ENCODE measurements at places on chromosomes 4 and X.
A peak's percentile ranks its signal among the peaks of the same experiment; 100 is the strongest.

DNA sequence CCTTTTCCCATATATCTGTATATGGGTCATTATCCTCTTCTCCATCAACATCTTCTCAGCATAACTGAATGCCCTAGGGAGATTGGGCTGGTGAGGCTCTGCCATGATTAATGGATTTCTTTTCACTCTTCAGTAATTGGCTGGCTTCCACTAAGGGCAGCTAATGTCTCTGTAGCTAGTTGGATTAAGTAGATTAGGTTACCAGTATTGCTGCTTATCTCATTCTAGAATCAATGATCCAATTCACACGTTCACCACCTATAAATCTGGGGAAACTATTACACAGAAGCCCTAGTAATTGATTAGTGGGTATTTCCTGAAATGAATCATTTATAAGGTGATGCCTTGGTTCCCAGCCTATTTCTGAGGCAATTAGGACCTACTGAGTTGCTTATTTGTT is 94.8 kb downstream of the KDR start:
- DNase-seq, result no peak

DNA sequence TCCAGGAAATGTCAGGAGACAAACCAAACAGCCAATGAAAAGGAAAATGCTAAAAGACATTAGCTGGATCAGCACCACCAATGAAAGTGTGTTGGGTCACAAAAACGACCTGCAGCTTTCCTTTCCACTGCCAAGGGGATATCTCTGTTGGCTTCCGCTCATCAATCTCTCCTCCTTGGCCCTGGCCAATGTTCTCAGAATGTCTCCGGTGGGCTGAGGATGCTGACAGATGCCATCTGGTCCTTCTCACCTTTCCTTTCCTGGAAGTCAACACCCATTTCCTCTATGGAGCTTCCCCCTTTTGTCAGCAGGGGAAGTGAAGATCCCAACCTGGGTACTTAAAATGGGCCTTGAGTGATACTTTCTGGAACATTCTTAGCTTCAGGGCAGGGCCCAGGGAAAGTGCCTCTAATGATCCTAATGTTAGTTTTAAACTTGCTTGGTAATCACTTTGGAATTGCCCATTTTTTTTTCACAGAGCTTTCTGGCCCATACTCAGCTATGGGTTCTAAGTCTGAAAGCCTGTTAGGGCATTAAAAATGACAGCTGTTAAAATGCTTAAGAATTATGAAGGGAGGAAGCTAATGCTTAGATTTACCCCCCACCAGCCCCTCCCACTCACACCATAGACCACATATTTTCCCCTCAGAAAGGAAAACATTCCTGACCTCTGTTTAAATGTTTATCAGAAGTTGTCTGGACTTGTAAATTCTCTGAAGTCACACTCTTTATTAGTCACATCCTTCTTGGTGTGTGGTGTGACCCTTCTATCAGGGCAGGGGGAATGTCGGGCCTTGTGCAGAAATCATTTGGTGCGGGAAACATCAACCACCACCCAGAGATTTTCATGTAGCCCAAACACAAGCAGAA is 29.2 kb downstream of the IGFBP7 start:
- no peak for DNase-seq

DNA sequence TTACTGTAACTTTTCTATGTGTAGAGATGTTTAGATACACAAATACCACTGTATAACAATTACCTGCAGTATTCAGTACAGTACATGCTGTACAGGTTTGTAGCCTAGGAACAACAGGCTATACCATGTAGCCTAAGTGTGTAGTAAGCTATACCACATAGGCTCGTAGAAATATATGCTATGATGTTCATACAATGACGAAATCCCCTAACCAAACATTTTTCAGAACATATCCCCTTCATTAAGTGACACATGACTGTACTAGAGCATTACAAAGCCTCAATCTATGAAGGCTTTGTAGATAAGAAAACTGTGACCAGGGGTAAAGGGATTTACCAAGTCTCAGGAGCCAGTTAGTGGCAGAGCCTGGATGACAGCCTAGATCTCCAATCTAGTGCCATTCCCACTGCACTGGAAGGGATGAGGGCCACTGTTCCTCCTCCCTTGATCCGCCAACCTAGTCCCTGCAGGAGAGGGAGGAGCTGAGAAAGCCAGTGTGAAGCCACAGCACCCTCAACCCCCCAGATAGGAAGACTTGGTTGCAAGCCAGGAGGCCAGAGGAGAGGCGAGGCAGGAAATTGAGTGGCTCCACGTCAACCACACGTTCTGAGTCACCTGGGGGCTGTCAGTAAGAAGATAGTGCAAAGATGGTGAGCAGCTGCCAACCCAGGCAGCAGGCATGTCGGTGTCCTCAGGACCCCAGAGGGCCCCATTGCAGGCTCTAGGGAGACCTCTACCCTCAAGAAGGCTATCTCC is 227.7 kb downstream of the BCOR start:
- DNase-seq, result no peak

DNA sequence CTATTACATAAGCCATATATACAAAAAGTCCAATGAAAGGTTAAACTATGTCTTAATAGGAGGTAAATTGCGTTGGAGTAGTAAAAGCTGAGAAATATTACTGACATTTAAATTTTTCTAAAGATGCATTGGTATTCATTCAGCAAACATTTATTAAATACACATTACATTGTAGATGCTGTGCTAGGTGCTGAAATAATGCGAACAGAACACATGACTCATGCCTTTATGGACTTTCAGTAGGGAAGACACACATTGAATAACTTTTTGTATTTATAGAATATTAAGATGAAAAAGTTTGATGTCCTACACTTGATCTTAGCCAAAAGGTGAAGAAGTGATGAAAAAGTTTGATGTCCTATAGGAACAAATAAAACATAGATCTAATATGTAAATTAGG is 871.1 kb upstream of the SLIT2 start:
- no peak for DNase-seq

DNA sequence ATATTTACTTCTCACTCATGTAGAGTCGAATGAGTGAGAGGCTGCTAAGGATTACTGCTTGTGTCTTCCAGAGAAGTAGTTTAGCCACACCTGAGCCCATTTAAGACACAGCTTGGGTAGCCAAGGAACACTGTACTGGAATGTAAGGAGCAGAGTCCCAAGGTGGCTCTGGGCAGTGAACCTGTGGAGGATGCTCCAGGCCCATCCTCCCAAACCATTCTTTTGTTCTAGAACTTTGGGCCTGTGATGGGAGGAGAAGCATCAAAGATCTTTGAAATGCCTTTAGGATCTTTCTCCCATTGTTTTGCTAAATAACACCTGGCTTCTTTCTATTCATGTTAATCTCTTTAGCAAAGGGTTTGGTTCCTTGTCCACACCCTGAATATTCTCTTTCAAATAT is 162.2 kb downstream of the KLHL4 start:
- DNase-seq, result no peak

DNA sequence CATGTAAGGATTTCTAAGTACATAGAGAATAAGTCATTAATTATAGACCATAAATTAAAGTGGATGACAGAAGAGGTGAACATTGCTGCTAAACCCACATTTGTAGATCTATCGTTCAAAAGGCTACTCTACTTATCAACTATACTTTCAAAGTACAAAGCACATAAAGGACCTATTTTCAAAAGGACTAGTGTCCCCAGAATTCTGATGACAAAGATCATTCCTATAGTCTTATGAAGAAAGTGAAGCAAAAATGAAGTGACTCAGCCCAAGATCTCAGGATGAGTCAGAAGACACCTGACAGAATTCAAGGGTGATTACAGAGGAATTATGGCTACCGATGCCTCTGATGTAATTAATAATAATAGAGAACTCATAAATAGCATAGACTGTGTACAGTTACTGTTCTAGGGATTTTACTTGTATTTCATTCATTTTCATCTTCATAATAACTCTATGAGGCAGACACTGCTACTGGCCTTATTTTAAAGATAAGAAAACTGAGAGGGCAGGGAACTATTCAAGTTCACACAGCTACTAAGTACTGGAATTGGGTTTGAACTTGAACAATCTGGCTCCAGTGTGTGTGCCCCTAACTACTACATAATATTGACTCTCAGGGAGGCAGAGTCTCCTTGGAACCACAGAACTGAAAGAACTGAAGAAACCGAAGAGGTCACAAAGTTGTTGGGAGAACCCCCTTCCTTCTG is 17.1 kb downstream of the USP46 start:
- no peak for DNase-seq

DNA sequence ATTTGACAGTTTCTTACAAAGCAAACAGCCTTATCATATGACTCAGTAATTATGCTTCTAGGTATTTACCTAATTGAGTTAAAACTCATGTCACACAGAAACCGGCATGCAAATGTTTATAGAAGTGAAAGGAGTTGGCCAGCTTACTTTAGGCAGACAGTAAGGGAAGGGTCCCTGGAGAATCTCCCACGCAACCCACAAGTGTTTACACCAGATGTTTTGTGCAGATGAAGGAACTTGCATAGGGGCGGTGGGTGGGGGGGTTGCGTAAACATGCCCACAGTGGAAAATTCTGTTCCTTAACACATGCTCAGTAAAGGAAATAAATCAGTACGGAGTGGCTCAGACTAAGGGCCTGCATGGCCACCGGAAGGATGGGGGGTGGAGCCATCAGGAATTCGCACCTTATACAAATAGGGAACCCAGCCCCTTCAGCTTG is 330.5 kb upstream of the AADAT start:
- no peak for DNase-seq

DNA sequence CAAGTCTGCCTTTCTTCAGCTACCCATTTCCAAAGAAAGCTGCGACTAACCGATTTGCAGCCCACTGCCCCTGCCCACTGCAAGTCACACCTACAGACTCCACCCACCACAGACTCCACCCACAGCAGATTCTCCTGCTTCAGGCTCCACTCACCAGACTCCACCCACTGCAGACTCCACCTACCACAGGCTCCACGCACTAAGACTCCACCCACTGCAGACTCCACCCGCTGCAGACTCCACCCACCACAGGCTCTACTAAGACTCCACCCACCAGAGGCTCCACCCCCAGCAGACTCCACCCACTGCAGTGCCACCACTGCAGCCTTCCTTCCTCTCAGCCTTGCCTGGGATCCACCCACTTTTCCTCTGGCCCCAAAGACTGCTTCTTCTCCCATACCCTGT is 41.3 kb downstream of the ABLIM2 start:
- no peak for DNase-seq

DNA sequence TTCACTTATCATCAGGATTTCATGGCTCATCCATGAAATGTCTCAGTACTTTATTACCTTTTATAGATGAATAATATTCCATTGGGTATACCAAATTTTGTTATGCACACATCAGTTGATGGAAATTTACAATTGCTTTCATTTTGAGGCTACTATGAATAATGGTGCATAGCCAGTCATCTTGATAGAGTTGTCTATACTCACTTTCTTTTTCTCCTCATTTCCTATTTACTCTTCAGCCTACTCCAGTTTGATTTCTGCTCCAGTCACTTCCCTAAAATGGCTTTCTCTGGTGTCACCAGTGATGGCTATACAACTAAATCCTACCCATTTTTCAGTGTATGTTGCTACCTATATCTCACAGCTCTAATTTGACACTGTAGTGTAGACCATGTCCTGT is 743.5 kb upstream of the MAGEB2 start:
- no peak for DNase-seq

DNA sequence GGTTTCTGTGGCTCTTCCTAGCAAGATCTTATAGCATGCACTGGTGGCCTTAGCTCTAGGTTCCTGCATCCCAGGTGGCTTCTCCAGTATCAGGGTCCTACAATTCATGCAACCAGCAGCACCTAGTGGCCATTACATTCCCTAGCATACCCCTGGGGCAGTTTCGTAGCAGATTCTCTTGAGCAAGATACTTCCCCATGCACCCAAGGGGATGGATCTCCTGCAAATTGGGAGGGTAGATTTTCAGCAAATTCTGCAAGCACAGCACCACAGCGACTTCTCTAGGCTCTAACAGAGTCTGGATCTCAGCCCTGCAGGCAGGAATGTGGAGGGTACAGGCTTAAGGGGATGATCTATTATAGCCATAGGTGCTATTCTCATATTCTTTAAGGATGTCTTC is 13.1 kb upstream of the SLC9B1 start:
- peak; percentile 3 for DNase-seq

GRCh38 chr4:188841523-188841922 is 702.3 kb downstream of the TRIML1 start:
- no peak for DNase-seq

GRCh38 chrX:15971696-15972095 is 117.1 kb upstream of the AP1S2 start:
- no peak for DNase-seq

DNA sequence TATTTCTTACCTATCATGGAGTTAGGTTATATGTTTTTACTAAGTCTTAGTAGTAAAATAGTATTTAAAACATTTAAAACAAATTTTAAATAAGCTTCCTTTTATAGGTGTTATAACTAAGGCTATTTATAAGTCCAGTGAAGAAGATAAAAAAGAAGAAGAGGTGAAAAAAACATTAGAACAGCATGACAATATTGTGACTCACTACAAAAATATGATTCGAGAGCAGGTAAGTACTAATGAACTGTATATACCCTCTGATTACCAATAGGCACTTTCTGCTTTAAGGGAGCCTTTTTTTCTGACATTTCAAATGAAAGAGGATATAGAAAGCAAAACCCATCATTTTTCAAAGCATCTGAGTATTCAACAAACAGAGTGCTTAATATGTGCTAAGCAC is 76.6 kb downstream of the USO1 start:
- no peak for DNase-seq

DNA sequence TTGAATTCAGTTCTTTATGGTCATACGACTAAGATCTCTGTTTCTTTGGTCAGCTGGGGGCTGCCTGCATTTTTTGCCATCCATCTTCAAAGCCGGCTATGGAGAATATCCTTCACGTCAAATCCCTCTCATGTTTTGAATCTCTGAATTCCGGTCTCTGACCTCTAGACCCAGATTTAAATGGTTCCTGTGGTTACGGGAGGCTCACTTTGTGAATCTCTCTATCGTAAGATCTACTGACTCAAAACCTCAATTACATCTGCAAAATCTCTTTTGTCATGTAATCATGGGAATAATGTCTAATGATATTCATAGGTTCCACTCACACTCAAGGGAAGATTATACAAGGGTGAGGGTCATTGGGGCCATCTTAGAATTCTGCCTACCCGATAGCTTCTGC is 5.7 kb upstream of the MPC1L start:
- DNase-seq, result no peak

DNA sequence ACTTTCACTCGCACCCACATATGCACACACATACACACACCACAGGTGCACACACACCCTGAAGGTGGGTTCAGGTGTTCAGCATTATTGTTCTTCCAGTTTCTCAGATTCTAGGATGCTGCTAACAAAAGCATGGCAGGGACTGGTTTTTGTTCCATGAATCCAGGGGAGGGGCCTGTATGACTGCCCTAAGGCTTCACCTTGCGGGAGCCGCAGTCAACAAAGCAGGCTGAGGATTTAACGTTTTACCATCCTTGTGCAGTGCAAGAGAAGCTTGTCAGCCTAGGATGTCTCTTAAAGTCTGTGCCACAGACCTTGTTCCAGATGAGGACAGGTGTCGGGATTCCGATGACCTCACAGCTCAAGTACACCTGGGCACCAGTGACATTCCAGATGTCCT is 61.8 kb downstream of the POLR2B start:
- DNase-seq, result no peak

DNA sequence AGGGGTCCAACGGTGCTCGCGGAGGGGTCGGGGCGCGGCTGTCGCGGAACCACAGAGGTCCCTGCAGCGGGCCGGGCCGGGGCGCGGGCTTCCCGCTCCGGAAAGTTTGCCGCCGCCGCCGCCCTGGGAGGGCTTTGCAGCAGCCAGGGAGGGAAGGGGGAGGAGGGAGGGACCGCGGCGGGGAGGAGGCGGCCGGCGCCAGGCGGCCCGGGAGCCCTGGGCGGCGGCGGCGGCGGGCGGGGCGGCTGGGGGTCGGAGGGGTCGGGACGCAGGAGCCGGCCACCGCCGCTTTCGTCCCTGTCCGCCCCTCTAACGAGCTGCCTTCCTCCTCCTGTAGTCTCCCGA is 375 bp downstream of the FGFR3 start:
- no peak for DNase-seq

Measured in NCI-H2227 treated with DMSO at 0.1 percent for 48 hours (cell line).